OCI-M1 (cell line): ENCODE measurements at places on chromosomes 13 and 19.

DNA sequence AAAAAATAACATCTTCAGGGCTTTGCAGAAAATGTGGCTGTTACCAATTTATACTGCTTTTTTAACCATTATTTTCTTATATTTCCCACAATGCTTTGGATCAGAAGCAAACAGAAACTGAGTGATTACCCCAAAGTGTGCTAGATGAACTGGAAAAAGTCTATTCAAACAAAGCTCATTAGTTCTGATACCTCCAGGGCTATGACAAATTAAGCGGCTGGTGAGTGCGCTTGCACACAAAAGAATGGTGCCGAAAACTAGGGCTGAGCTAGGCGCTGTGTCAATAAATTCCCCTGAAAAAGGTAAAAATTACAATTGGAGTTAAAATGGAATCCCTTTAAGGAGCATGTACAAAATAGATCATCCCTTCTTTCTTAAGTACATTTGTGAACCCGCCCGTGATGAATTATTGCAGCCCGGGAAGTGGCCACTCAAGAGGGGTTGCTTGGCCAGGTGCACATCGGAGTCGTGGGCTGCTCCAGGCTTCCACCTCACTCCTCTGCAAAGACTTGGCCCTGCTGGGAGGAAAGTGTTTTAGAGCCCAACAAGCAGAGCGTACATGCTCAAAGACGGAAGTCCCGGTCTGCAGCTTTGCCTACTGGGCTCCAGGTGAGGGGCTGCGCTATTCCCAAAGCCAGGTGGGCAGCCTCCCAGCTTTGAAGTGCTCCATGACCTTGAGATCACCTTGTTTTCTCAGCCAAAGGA, 164.0 kb upstream of the ZNF507 start:
- no peak for DNase-seq

GRCh38 chr19:12090807-12091206, 26.3 kb downstream of the ZNF844 start:
- DNase-seq: peak; percentile 95

DNA sequence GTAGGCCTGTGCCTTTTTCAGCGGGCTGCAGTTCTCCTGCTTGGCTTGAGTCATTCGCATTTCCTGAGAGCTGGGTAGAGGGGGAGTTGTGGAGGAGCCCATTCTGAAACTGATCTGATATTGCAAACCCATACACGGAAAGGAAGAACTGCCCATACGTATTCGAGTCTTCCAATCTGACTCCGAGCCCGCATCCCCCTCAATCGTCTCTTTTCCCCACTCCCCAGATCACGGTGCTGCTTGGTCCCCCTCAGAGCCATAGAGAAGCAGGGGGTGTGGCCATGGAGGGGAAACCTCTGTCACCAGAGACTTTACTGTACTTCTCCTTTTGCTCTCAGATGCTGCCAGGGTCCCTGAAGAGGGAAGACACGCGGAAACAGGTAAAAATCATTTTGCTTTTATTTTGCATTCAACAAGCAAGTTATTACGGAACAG, at the start of gene CD22:
TSS of gene CD22 (plus strand) at position 337 of the 435 bp plus-strand sequence. CDS start 2,854 bp downstream, outside the sequence.
- peak; percentile 34 for DNase-seq

DNA sequence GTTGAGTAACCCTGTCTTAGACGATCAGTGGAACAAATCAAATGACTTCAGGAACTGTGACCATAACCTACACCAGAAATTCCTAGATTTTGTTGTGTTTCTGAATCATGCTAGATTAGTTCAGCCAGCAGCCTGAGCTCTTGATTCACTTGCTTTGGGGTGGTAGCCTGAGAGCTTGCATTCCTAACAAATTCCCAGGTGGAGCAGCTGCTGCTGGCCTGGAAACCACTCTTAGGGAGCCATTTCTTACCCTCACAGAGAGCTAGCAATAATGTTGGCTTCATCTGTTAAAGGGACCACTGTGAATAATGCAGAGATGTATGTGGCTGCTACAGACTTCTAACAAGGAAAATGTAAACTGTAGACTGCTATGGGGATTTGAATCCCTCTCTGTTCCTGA, 388.1 kb upstream of the PRR20A start:
- no peak for DNase-seq

DNA sequence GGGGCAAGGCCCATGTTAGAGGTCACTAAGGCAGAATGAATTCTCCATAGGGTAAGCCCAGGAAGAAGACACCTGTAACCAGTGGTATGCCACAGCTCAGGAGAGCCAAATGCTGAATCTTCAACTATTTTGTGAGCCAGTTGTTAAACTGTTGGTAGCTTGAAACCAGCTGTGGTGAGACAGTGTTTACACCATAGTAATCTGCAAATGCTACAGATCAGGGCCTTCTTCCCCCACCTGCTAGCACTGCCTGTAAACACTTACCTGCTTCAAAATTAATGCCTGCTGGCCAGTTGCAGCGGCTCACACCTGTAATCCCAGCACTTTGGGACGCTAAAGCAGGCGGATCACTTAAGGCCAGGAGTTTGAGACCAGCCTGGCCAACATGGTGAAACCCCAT, 12.1 kb downstream of the FBXL12 start:
- DNase-seq: no peak

DNA sequence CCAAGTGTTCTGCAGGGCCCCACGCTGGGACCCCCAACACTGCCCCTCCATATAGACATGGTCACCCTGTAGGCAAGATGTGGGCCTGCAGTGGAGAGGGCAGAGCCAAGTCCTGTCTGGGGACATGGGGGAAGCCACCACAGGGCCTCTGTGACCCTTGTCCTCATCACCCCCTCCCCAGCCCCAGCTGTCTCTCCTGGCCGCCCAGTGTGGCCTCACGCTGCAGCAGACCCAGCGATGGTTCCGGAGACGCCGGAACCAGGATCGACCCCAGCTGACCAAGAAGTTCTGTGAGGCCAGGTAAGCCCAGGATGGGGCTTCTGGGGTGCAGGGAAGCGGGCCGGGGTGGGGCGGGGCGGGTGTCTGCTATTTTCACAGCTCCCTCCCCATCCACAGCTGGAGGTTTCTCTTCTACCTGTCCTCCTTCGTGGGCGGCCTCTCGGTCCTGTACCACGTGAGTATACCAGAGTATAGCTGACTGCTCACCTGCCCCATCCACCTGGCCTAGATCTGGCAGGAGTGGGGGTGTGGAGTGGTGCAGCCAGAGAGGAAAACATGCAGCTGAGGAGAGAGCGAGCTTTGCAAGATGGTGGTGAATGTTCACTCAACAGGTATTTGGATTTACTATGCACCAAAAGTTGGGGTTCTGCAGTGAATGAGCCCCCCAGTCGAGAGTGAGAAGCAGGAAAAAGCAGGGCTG, 46.4 kb downstream of the CERS4 start:
- DNase-seq: no peak

DNA sequence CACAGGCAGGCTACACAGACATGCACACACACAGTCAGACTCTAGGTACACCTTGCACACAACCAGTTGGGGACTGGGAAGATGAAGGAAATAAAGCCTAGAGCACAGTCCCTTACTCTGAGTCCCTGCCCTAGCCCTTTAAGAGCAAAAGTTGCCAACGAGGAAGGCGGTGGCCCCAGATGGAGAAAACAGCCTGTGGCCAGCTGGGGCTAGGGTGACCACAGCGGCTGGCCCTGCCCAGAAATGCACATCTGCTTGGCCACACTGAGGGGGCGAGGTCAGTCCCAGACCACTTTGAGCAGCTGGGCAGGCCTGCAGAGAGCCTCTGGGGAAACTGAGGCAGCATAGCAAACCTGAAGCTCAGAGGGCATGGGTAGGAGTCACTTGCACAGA, 52.3 kb downstream of the PTPRS start:
- DNase-seq: no peak

GRCh38 chr13:33119856-33120543, 103.8 kb downstream of the KL start:
- no peak for DNase-seq

DNA sequence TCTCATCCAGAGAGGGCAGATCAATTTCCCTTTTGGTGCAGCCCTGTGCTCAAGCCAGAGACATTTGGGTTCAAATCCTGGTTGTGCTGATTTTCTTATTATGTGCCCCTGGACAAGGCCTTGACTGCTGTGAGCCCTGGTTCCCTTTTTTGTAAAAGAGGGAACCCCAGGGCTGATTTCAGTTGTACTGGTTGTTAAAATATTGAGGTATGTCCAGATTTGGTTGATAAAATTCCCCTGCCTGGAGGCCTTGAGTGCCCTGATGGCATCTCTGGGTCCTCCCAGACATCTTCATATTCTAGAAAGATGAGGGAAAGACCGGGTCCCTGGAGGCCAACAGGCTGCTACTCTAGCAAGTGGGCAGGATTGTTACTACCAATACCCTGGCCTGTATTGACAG, 14.4 kb upstream of the PLAUR start:
- no peak for DNase-seq

GRCh38 chr13:20198781-20199180, 6.0 kb upstream of the GJB2 start:
- no peak for DNase-seq

DNA sequence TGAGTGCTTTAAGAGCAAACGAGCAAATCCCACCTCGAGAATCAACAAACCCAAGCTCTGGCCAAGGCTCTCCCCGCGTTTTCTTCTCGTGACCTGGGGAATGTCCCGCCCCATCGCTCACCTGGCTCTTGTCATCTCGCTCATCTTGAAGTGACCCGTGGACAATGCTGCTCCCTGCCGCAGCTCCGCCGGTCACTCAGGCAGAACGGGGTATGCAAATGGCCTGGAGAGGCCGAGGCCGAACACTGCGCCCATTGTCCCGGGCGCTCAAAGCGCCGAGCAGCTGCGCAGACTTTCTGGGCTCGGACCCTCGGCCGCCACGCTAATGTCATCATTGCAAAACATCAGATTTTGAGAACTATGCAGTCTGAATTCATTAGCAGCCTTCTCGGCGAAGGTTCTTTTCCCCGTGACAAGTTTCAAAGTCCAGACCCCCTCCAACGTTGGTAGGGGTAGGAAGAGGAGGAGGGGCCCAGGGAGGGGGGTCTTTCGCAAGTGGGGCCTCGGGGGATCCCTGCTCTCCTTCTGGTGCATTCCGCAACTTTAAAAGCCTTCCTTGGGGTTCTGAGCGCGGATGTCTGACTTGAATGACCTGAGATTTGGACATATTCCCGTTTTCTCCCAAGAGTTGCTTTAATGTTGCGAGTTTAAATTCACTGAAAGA, 39.7 kb downstream of the SOX1 start:
- no peak for DNase-seq

GRCh38 chr19:18223860-18224524, 2.2 kb downstream of the PDE4C start:
- DNase-seq: peak; percentile 93

DNA sequence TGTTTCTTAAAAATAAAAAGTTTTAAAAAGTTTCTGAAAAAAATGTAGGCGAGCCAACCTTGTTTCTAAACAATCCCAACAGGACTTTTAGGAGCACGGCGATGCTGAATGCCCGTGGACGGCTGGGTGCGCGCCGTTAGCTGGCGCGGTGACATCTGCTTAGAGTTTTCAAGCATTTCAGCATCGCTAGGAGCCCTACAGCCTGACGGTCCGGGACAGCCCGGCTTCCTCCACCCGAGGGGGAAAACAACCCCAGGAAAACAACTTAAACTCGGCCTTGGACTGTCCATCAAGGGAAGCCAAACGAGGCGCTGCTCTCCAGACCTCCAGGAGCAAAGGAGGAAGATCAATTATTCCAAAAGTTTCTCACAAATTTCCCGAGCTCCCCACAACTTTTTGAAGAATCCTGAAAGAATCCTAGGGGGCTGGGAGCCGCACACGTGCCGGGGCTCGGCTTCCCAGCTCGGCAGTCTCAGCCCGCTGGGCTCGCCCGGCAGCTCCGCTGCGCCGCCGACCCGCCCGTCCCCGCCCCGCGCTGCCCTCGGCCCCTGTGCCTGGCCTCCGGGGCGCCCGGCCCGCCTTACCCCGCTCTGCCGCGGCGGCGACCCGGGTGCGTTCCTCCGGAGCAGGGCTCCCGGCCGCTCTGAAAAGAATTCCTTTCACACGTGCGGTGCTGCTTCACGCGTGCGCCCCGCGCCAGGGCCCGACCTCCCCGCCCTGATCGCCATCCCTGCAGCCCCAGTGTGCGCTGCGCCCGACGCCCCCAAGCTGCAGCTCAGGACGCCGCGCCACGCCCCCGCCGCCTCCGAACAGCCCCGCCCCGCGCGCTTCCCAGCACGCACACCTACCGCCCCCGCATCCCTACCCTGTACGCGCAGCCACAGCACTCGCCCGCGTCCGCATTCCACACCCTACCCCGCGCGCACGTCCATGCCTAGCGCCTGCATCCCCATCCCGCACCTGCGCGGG, at the start of gene GJA3:
TSS of gene GJA3 (minus strand) at position 747 of the 969 bp plus-strand sequence. CDS start 17,764 bp downstream, outside the sequence.
- peak; percentile 27 for DNase-seq

- DNase-seq: no peak
These were observed 70.4 kb upstream of the GPR183 start for GRCh38 chr13:99377641-99378040.

- peak; percentile 51 for DNase-seq
These were observed 12.7 kb downstream of the CEACAM21 start for GRCh38 chr19:41588497-41589209.

DNA sequence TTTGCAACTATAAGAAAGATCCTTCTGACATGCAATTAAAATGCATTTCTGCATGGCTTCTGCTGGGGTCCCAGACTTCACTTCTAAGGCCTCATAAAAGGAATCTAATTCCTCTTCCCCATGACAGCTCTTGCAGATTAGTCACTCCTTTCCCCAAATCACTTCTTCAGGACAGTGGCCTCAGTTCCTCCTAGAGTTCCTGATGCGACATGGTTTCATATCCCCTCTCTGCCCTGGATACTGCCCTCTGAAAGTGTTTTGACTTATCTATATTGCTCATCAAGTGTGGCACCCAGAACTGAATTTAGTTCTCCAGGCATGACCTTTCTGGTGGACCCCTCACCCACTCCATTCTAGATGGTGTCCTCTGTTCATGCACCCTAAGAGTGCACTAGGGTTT, 238.1 kb downstream of the FOXO1 start:
- no peak for DNase-seq

- no peak for DNase-seq
These were observed 334.2 kb downstream of the DNAJC15 start for GRCh38 chr13:43357564-43357963.

GRCh38 chr13:113723410-113724015, 35.5 kb upstream of the TMEM255B start:
- DNase-seq: peak; percentile 45

DNA sequence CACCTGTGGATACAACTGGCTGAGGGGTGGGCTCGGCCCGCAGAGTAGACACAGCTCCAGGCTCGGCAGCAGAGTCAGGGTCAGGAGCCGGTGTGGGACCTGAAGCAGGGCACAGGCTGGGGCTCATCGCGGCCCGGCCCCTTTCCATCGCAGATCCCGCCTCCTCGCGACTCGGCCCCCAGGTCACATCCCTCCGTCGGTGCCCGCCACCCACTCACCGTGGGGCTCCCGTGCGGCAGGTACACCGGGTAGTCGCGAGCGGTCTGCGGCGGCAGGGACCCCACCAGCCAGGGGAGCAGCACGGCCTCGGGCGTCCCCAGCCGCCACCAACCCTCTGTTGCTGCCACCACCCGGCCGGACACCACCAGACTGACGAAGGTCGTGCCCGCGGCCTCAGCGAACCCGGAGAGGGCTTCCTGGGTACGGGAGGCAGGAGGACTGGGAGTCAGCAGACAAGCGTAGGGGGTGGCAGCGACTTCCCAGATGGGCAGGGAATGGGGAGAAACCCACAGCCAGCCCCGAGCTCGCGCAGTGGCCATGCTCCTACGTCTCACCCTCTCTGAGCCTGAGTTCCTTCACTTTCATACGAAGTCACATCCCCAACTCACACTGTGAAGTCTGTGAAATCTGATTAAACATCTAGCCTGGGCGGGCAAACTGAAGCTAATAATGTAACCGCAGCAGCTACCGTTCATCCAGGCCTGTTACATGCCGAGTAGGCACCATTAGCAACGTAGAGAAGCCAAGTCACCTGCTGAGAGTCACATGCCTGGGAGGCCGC, 3.7 kb downstream of the FUZ start:
- no peak for DNase-seq
